ENCODE measurements at places on chromosomes 6 and 20.

- no peak for DNase-seq
Measured at GRCh38 chr20:19885939-19886660, 128.0 kb downstream of the RIN2 start.

DNA sequence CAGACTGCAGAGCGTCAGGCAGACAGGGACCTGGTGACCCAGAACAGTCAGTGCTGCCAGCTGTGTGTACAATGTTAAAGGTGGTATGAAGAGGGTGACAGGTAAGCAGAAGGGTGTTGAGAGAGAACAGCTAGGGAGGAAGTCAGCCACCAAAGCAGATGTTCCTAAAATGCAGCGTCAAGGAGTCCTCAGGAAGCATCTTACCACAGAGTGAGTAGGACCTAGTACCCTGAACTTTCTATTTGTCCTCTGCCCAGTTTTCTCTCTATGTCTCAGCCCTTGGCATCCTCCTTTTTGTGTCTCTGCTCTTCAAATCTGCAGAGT is 14.2 kb downstream of the STMND1 start:
- no peak for DNase-seq

DNA sequence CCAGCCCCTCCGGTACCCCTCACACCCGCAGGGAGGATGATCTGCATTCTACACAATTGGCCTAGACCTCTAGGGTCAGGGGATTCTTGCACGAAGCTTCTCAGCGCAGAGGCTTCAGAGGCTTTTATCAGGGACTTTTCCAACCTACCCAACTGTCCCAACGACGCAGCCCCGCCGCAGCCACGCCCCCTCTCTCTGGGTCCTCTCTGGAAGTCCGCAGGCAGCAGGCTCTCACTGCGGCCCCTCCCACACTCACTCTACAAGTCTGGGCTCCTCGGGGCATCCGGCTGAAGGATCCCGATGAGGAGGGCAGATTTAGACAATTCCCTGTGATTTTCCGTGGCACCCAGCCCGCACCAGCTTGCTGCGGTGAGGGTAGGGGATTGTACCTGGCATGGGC is 227.7 kb upstream of the RNF24 start:
- DNase-seq, result no peak

- DNase-seq, result no peak
Measured at GRCh38 chr6:43170417-43170930, 595 bp upstream of the SRF start.

DNA sequence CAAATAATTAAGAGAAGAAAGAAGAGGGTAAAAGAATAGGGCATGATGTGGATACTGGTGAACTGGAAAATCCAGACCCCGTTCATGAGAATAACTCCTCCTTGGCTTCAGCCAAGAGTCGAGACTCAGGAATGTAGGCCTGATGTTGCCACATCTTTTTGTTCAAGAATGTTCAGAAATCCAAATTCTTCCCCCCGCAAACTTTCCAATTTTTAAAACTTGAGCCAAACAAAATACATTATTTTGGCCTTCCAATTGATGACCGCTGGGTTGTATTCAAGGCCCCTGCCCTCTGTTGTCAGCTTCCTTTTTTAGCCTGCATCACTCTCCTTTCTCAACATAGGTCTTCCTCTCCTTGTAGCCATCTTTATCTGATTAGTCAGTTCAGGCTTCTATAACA is 106.1 kb downstream of the TNFAIP3 start:
- DNase-seq, result no peak

DNA sequence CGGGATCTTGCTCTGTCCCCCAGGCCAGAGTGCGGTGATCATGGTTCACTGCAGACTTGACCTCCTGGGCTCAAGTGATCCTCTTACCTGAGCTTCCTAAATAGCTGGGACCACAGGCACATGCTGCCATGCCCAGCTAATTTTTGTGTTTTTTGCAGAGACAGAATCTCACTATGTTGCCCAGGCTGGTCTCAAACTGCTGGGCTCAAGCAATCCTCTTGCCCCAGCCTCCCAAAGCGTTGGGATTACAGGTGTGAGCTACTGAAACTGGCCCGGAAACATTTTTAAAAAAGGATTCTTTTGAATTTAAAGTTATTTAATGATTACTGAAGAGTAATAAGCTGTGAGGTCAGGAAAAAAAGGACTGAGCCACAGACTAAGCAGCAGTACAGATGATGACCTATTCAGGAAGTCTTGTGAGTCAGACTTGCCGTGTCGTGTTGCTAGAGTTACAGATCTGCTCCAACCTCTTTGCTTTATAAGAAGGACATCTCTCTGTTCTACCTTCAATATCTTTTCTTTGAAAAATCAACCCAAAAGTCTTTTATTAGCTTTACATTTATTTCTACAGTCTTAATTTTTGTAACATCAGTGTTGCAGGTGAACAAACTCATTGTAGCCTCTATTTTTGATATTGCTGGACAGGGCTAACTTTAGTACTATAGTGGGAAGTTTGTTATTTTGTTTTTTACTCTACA is 108.7 kb downstream of the NCOA3 start:
- DNase-seq, result no peak

DNA sequence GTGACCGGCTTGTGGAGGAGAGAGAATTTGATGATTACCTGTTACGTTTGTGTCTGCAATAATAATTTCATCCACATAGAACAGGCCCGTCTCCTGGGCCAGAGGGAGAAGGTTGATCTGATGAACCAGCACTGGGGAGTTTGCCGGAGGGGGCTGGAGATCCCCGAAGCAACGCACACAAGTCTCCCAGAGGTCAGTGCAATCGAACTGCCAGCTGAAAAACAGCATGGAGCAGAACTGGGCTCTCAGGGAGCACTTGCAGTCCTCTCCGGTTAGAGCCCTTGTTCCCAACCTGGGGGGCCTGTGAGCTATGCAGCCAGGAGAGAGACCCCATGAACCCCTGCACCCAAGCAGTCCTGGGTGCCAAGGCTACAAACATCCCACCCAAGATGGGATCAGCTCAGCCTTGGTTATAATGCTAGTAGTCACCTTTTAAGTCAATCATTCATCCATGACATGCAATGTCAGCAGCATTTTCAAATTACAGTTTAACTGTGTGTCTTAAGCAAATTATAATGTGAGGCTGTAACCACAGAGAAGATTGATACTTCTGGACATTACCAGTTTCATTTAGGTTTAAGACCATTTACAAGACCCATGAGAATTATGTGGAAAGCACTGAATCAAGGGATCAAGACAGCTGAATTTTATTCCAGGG is 34.2 kb downstream of the PKHD1 start:
- no peak for DNase-seq

DNA sequence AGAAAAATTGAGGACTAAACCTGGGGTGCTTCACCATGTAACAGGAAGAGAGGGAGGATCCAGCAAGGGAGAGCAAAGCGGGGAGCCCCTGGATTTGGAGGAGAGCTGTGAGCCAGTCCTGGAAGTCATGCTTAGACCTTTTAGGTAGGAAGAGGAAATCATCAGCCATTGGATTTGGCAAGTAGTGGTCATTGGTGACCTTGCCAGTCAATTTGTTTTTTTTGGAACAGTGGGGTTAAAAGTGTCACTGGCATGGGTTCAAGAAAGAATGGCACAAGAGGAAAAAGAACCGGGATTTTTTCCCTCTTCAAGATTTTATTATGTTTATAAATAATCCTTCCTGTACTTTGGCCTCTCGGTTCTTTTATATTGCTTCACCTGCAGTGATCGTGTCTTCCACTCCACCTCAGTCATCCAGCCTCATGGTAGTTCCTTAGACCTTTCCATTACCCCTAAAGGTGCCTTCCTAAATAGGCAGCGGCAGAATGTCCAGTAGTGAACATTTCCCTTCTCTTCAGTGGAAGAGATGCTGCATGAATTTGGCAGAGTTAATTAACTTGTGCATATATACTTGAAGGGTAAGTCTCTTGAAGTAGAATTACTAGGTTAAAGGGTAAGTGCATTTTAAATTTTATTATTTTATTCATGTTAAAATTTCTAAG is 124.7 kb downstream of the QKI start:
- no peak for DNase-seq

DNA sequence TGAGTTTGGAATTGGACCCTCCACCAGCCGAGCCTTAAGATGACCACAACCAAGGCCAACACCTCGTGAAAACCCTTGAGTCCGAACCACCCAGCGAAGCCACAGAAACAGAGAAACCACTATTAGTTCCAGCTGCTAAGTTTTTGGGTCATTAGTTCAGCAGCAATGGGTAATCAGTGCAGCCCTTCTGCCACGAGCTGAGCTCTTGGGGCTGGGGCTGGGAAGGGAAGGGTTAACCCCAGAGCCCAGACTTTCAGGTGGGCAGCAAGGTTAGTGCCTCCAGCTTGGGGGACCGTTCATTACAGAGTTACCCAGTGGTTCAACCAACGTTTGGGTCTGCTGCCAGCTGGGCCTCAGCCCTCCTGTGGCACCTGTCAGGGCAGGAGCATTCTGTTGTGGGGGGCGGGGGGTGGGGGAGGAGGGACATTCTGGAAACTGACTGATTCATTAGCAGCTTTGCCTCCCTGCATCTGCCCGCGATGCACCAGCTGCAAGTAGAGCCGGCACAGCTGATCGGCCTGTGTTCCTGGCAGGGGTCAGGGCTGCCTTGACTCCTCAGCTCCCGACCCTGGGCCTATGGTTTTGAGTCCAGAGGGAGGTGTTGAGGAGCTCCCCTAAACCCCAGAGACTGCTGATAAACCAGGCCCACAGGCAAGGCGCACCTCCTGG is 52.7 kb downstream of the TGM2 start:
- DNase-seq, result no peak

GRCh38 chr20:43198607-43199006 is 8.9 kb upstream of the PTPRT start:
- no peak for DNase-seq

GRCh38 chr6:104585646-104586045 is 274.1 kb downstream of the HACE1 start:
- DNase-seq, result no peak

- no peak for DNase-seq
Measured at GRCh38 chr6:51466427-51466826, 621.0 kb downstream of the PKHD1 start.

DNA sequence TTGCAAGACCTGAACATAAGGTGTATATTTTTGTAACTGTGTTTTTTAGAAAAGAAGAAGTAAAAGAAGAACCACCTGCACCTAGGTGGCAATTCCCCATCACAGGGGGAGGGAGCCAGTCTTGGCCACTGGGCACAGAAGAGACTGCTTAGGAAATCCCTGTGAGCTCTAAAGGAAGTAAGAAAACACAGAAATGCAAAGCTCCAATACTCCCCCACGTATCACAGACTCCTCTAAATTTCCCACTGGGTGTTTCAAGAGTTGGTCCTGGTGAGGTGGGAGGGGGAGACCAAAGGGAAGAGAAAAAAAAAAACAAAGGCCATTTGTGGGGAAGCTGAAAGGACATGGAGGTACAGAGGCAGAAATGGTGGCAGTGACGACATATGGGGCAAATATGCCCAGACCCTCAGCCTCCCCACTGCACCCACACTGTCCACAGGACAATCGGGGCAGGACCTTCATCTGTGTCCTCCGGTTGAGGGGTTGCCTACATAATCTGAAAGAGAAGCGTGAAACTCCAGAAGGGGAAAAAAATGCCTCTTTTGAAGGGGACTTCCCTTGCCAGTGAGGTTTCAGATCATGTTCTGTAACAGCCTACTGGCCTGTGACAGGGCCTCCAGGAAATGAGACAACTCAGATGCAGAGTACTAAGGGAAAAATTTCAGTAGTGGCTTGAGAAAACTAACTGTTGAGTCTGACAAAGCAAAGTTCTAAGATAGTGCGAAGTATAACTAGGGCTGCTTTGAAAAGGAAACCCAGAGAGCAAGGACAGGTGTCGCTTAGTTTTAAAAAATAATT is 226.2 kb upstream of the MARCKS start:
- DNase-seq, result no peak

DNA sequence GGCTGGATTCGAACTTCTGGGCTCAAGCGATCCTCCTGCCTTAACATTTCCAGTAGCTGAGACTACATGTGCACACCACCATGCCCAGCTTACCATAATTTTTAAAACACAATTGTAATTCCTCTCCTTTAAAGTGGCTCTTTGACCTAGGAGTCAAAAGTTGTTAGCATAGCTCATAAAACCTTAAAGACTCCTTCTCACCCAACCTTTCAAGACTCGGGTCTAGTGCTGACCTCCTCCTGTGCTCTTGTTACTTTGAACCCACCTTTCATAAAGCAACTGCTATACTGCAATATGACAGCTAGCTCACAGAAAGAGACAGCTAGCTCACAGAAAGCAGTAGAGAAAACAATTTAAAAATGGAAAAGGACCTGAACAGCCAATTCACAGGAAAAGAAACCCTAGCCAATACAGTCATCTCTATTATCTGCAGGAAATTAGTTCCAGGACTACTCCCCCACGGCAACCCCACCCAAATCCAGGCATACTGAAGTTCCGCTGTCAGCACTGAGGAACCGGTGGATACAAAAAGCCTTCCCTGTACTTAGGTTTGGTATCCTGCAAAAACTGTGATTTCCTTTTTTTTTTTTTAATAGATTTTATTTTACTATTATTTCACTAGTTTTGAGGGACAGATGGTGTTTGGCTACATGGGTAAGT is 20.3 kb downstream of the SSR1 start:
- DNase-seq, result no peak

- no peak for DNase-seq
Measured at GRCh38 chr20:32906200-32906599, 47.5 kb downstream of the EFCAB8 start.
